Pancreas (tissue), 10 donors: ENCODE measurements at places on chromosomes 12 and 14. TPM values are rescaled to one million over a fixed set of nuclear protein-coding genes. Genes with fewer than 3 reads are reported as not detected.

GRCh38 chr14:63853831-63854293, 1.1 kb downstream of the SYNE2 start:
- DNase-seq = peak; percentile 53
- H3K4me3 ChIP-seq = peak overlapping the region; percentile 43
- peaks cover 14% of the 10 kb centered on the region for H3K4me1 ChIP-seq
- no peaks in the 10 kb centered on the region for H3K27me3 ChIP-seq

DNA sequence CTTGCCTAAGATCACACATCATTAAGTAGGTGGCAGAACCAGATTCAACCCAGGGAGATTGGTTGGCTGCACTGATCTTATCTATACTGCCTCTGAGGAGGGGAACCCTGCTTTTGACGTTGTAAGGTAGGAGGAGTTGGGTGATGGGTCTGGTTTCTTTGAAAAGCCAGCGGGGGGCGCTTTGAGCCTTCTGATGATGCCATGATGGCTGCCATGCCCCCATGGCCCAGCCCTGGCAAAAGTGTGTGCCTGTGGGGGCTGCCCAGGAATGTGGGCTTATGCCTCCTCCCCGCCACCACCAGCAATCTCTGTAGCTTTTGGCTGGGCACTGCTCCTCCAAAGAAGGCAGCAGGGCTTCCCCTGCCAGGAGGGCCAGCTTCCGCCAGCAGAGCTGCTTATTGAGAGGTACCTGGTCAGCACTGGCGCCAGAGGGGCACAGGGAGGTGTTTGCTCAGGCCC, 224.3 kb downstream of the SLC41A2 start:
- no peak for DNase-seq
- no peaks in the 10 kb centered on the region for H3K36me3 ChIP-seq
- no peak overlapping the region for H3K27ac ChIP-seq
- no peaks in the 10 kb centered on the region for H3K27me3 ChIP-seq
- no peak overlapping the region for H3K4me3 ChIP-seq
- no peaks in the 10 kb centered on the region for H3K4me1 ChIP-seq

Gene TSPAN9
- 9.6 TPM for total RNA-seq

GRCh38 chr14:49895480-49895879, 2.6 kb downstream of the ARF6 start:
- no peak overlapping the region for H3K27ac ChIP-seq
- no peak for DNase-seq
- H3K4me3 ChIP-seq = peak overlapping the region; percentile 92
- H3K4me1 ChIP-seq = peaks cover 17% of the 10 kb centered on the region

- no peaks in the 10 kb centered on the region for H3K36me3 ChIP-seq
- peaks cover 8% of the 10 kb centered on the region for H3K4me1 ChIP-seq
- H3K27me3 ChIP-seq = no peaks in the 10 kb centered on the region
- H3K4me3 ChIP-seq = no peak overlapping the region
- no peak for DNase-seq
Observed at GRCh38 chr14:34536951-34537676, 2.4 kb downstream of the EAPP start.

DNA sequence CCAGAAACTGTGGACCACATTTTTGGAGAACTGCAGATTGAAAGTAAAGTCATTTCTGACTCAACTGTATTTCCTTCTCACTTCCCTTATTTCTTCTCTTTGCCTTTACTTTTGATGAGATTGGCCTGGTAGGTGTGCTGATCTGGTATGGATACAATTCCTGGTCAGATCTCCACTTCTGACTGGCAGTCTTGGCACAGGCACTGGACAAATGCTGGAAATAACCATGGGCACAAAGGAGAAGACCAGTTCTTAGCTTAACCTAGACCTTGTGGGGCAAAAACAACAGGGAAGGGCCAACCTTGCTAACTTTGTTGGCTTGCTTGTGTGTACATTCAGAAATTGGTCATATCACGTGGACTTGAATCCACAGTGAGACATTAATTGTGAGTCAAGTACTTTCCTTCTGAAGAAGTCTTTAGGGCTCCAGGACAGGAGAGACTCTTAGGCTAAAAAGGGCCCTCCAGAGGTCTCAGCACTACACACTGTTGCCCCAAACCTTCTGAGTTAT, 75.0 kb downstream of the DIP2B start:
- H3K4me3 ChIP-seq = no peak overlapping the region
- H3K36me3 ChIP-seq = no peaks in the 10 kb centered on the region
- H3K4me1 ChIP-seq = peaks cover 9% of the 10 kb centered on the region
- no peaks in the 10 kb centered on the region for H3K27me3 ChIP-seq
- DNase-seq = no peak
